ENCODE measurements at places on chromosomes 6 and 20.
A peak's percentile ranks its signal among the peaks of the same experiment; 100 is the strongest.

DNA sequence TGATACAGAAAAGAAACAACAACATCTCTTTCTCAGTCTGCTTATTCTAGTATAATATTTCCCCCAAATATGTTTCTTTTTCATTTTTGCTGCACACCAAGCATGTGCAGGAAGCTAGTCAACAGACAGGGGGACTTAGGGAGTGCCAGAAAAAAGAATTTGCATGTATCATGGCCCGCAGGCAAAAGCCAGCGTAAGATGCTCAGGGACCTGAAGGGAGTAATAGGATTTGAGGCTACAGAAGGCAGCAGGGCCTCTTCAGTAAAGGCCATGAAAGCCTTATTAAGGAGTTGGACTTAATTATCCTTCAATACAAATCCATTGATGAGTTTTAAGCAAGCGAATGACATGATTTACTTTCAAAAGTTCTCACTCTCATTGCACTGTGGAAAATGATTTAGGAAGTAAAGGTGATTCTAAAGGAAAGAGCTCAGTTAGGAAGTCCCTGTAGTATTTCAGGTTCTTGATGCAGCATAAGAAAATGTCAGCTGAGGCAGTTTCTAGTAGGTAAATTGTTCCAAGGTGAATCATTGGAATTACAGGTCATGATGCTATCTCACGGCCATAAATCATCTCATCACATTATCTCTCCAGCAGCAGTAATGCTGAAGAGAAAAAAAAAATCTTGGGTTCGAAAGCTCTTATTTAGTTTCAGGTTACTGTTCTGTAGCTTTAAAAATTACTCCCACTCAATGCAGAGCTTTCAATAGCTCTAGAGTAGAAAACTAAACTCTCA, 94.8 kb downstream of the PTCHD4 start:
- DNase-seq = no peak

GRCh38 chr6:150251566-150252186, 108.8 kb downstream of the PPP1R14C start:
- DNase-seq = peak; percentile 59

DNA sequence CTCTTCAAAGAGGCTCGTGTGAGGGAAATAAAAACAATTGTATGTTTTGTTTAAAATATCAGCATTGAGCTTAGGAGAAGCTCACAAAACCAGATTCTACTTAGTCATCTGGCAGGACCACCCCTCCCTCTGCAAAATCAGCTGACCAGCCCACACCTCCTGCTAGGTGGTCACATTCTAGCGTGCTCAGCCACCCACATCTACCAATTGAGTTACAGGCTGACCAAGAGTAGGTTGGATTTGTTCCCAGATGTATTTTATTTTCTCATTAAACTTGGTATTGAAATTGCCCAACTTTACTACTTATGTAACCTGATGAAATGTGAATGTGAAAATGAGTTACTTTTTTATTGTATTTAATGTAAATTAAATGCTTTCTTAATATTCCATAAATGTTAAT, 56.2 kb downstream of the SLC22A2 start:
- DNase-seq = no peak

DNA sequence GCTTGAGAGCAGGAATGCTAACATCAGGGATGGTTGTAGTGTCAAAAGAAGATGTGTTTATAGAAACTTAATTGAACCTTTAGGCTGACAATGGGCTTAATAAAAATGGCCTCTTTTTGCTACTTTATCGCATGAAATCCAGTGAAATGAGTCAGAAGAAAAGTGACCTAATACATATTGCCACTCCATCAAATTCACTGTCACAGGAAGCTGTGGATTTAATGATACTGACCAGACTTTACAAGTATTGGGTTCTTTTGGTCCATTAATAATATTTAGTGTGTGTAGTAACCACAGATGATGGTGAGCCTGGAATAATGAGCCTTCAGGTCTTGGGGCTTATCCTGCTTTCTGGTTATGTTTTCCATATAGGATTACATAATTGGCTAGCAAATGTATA, 231.8 kb upstream of the GMDS start:
- DNase-seq = no peak

DNA sequence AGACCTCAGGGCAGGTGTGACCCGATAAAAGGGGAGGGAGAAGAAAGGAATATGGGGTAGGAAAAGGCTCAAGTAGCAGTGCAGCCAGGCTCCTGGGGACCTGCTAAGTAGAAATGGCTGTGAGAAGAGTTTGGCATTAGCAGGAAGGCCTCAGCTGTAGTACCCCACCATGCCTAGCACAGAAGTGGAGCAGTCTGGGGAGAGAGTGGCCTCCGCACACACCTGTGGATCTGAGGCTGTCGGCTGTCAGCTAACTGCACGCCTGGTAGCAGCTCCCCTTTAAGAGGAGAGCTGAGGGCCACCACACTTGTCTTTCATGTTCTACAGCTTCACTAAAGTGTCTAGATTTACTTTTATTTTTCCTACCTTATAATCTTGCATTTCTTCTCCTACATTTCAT, 24.6 kb downstream of the PDE7B start:
- DNase-seq = no peak

DNA sequence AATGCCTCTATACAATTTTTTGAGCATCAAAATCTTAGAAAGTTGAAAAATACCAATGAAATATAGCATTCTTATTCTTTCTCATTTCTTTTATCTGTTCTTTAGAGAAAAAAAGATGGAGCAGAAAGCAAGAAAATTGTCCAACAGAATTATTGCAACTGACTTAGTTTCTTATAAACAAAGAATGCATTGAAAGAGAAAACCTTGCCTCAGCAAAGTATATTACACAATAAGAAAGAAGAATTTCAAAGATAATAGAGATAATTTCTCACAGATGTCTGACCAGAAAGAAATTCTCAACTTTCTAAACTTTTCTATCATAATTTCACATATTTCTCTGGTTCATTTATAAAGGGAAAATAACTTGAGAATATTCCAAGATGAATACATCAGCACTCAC, 47.0 kb upstream of the PRND start:
- DNase-seq = no peak

DNA sequence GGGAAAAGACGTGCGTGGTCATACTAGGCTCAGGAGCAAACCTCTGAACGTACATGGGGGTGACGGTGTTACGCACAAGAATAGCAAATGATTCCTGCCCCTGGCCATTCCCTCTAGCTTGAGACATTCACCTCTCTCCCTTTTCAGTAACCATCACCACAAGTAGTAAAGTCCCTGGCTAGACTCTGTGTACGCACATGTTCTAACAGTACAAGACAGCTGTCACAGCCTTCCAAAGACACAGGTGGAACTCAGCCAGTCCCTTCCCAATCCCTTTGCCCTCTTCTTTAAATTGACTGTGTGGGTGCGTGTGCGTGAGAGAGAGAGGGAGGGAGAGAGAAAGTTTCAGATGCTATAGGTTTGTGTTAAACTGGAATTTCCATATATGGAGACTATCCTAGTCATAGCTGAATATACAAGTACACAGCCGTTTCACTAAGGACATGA, 67.3 kb downstream of the LY86 start:
- DNase-seq = no peak

DNA sequence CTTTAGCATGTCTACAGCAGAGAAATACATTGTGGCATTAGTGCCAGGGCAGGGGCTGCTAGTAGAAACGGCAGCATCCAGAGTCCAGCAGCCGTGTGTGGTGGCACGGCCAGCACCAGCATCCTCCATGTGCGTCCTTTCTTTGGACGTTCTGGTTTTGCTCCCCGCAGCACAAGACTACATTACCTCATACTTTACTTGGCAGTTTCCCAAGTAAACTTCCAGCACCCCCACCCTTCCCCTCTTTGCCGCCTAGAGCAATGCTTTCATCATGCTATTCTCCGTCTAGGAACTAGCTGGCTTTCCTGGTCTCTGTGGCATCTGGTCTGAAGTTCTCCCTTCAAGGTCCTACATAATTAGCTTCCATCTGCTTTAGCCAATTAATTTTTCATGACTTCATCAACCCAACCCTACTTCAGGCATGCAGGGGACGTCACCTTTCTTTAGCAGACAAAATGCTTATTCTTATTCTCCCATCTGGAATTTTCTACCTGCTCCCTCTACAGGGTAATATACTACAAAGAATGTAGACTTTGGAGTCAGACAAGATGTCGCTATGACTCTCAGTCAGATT, 67.6 kb downstream of the BLOC1S5 start:
- DNase-seq = no peak

All from NCI-H510A treated with DMSO at 0.1 percent for 48 hours (cell line).